ENCODE measurements at places on chromosomes 2 and 18.

GRCh38 chr2:18378020-18378653 is 182.3 kb downstream of the RDH14 start:
- DNase-seq: peak; percentile 10

- DNase-seq: no peak
Measured at GRCh38 chr2:31319406-31320175, 85.6 kb downstream of the EHD3 start.

- DNase-seq: no peak
Measured at GRCh38 chr18:29123706-29124530, 947.0 kb upstream of the CDH2 start.

GRCh38 chr2:38064801-38065501 is 11.0 kb downstream of the CYP1B1 start:
- DNase-seq: no peak

- DNase-seq: no peak
Measured at GRCh38 chr2:60495041-60495625, 58.3 kb downstream of the BCL11A start.

- no peak for DNase-seq
Measured at GRCh38 chr2:33681364-33681757, 82.3 kb upstream of the FAM98A start.

DNA sequence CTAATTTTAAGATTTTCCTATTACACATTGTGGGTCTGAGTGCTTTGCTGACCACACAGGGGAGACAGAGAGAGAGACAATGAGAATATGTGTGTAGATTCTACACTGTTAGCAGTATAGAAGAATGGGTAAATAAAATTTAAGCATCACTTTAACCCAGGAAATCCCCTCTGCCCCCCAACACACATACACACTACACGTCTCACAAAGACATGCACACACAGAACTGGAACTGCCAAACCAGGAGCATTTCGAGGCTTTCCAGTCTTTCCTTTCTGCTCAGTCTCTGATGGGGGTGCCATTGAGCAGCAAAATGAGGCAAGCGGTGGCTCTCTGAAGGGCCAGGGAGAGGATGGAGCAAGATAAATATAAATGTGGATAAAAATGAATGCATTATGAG is 2.5 kb downstream of the MERTK start:
- DNase-seq: no peak

GRCh38 chr2:118982039-118982438 is 40.0 kb downstream of the MARCO start:
- no peak for DNase-seq

DNA sequence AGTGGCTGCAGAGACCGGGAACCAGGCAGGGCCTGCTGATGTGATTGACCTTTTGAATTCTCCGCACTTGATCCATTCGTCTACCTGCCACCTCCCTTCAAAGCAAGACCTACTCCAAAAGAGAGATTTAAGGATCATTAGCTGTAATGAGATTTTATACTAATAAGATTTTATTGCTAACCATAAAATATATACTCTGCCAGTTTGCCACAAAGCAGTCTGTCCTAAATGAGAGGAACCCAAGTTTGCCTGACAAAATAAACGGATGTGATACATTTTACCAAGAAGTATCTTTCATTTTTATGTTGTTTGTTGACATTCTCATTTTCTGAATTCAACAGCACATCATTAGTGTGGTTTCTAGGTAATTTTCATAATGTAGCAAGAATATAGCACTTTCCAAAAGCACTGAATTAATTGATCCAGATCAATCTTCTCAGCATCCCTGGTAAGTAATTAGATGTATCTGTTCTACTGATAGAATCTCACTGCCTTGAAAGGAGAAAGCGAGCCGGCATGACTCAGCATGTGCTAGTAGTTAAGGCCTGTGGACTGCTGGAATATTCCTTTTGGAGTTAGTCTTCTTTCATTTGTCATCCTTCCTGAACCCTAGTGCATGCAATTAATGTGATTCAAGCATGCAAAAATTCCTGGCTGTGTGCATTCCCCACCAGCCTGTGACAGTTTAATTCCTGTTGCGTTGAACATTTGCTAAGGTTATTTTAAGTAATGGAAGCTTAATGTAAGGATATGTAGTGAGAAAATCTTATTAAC is 128.5 kb downstream of the ARL6IP6 start:
- DNase-seq: no peak

- DNase-seq: no peak
Measured at GRCh38 chr2:106261871-106262321, 67.8 kb upstream of the UXS1 start.

DNA sequence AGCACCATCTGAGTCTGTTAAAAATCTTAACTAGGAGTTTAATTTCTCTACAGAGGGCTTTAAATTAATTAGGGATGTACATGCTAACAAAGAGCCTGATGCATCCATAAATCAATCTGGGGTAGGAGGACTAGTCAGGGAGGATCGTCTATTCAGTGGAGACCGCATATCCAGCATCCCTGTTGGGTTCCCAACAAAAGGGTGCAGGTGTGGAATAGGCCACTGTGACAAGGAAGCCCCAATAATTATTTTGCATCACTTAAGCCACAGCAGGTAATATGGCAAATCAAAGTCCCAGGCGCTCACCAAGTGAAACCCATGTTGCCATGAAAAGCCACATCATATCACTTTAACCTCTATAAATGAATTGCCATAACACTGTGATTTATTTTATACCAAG is 392.3 kb downstream of the NCKAP5 start:
- DNase-seq: no peak

GRCh38 chr2:62266433-62267038 is 70.6 kb downstream of the B3GNT2 start:
- no peak for DNase-seq

DNA sequence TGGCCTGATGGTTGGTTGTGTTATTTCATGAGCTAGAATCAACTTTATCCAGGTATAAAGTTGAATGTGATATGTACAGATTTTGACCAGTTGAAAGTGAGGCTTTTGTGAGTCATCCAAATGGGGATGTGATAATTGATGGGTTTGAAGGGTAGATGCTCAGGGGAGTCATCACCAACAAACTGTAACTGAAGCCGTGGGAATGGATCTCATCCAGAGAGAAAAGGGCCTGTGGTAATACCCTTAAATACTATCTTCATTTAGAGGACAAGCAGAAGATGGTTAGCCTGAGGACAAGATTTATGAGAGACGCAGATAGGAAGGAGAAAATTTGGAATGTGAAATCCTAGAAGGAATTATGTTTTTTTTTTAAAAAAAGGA is 90.5 kb upstream of the MYO3B start:
- DNase-seq: no peak

- no peak for DNase-seq
Measured at GRCh38 chr18:73908323-73908722, 239.3 kb downstream of the FBXO15 start.

All from activated naive CD4-positive, alpha-beta T cell treated with anti-CD3 and anti-CD28 coated beads, Interleukin-2, amount 50 U/mL, for 72 hours (primary cell).